Ovary (tissue), 10 donors: ENCODE measurements at places on chromosomes 16 and 17. TPM values are rescaled to one million over a fixed set of nuclear protein-coding genes. Genes with fewer than 3 reads are reported as not detected.

- no peaks in the 10 kb centered on the region for H3K27me3 ChIP-seq
- no peak overlapping the region for H3K4me3 ChIP-seq
- H3K36me3 ChIP-seq = no peaks in the 10 kb centered on the region
- no peaks in the 10 kb centered on the region for H3K4me1 ChIP-seq
- no peak for DNase-seq
- H3K27ac ChIP-seq = no peak overlapping the region
Measured at GRCh38 chr17:68641276-68642117, 40.3 kb upstream of the FAM20A start.

GRCh38 chr16:8355675-8356074 is 234.6 kb downstream of the TMEM114 start:
- H3K4me3 ChIP-seq = no peak overlapping the region
- H3K27me3 ChIP-seq = no peaks in the 10 kb centered on the region
- no peak overlapping the region for H3K27ac ChIP-seq
- no peak for DNase-seq

DNA sequence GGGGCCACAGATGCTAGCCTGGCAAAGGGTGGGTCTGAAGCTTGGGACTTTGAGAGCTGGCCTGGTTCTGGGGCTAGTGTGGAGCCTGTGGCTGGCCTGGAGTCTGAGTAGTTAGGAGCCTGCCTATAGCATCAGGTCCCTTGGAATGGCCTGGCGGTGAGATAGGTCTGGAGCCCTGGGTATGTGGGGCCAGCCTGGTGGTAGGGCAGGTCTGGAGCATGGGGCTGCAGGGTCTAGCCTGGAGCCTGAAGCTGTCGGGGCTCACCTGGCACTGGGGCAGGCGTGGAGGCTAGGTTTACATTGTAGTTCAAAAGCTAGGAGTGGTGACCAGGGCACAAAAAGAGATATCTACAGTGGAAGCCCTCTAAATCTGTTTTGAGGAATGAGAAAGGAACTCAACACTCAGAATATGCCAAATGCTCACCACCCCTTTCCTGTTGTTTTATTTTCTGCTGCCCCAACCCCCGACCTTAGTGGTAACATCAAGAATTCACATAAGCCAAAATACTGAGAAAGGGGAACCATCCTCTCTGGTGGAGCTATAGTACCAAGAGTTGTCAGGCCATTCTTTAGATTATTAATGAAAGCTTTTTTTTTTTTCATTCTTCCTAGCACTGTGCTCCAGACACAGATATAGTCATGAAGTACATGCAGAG is 100.3 kb downstream of the TANC2 start:
- H3K36me3 ChIP-seq = no peaks in the 10 kb centered on the region
- H3K27me3 ChIP-seq = no peaks in the 10 kb centered on the region
- no peak overlapping the region for H3K4me3 ChIP-seq
- no peak for DNase-seq

- no peak overlapping the region for H3K4me3 ChIP-seq
- H3K36me3 ChIP-seq = no peaks in the 10 kb centered on the region
- peaks cover under 1% of the 10 kb centered on the region for H3K4me1 ChIP-seq
- no peak for DNase-seq
- no peaks in the 10 kb centered on the region for H3K27me3 ChIP-seq
- H3K27ac ChIP-seq = no peak overlapping the region
Measured at GRCh38 chr16:78050734-78051400, 28.5 kb downstream of the CLEC3A start.

DNA sequence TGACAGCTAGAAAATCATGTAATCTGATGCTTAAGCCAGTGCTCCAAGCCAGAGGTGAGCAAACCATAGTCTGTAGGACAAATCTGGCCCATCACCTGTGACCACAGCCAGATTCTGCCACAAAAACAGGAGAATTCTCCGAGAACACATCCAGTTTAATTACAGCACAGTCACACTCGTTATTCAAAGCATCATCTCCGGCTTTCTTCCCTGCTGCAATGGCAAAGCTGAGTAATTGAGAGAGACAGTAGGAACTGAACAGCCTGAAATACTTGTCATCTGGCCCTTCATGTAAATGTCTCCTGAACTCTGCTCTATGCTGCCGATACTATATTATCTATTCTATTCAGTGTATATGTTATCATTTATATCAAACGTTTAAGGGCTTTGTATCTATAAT is 121.4 kb upstream of the FOXF1 start:
- no peak overlapping the region for H3K4me3 ChIP-seq
- H3K4me1 ChIP-seq = no peaks in the 10 kb centered on the region
- no peaks in the 10 kb centered on the region for H3K36me3 ChIP-seq
- no peak overlapping the region for H3K27ac ChIP-seq

- no peak overlapping the region for H3K27ac ChIP-seq
- no peaks in the 10 kb centered on the region for H3K36me3 ChIP-seq
- no peak overlapping the region for H3K4me3 ChIP-seq
- H3K4me1 ChIP-seq = peaks cover 9% of the 10 kb centered on the region
- no peaks in the 10 kb centered on the region for H3K27me3 ChIP-seq
Measured at GRCh38 chr17:45284176-45285140, 22.6 kb upstream of the SPATA32 start.

- no peak overlapping the region for H3K4me3 ChIP-seq
Measured at GRCh38 chr17:74525465-74525725, 5.9 kb downstream of the CD300LB start.

DNA sequence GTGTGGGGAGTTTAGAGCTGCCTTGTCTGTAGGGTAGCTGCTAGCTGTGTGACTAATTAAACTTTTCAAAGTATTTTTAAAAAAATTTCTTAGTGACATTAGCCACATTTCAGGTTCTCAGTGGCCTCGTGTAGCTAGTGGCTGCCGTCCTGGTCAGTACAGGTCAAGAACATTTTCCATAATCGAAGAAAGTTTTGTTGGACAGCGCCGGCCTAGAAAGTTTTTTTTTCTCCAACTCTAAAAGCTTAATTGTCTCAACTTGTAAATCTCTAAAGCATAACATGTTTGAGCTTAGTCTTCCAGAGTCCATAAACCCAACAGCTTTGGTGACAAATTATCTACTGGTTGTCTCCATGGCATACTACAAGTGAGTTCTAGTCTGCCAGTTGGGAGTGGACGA is 4.3 kb downstream of the AKAP1 start:
- no peak overlapping the region for H3K27ac ChIP-seq
- H3K36me3 ChIP-seq = no peaks in the 10 kb centered on the region
- H3K4me1 ChIP-seq = peaks cover 16% of the 10 kb centered on the region
- no peak for DNase-seq
- H3K27me3 ChIP-seq = no peaks in the 10 kb centered on the region

- no peak overlapping the region for H3K27ac ChIP-seq
- no peaks in the 10 kb centered on the region for H3K27me3 ChIP-seq
- no peak overlapping the region for H3K4me3 ChIP-seq
- H3K36me3 ChIP-seq = no peaks in the 10 kb centered on the region
- DNase-seq = no peak
Measured at GRCh38 chr17:34386343-34386696, 23.3 kb upstream of the CCL1 start.

- no peak for DNase-seq
- no peaks in the 10 kb centered on the region for H3K36me3 ChIP-seq
- no peaks in the 10 kb centered on the region for H3K27me3 ChIP-seq
- no peaks in the 10 kb centered on the region for H3K4me1 ChIP-seq
Measured at GRCh38 chr17:33572615-33573014, 279.5 kb upstream of the ASIC2 start.

DNA sequence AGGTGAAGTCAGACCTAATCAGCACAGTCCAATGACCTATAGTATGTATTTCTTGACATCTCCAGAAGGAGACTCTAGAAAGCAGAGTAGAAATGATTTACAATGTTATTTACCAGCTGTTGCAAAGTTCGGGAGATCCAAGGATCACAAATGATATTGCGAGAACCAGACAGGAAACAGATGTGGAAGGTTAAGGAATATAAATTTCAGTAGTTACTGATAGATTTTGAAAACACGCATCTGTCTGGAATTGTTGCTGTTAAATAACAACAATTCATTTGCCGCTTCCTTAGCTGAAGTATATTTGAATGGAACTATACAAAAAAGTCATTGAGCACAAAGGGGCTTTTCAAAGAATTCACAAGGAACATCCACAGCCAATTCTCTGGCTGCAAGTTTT is 72.0 kb downstream of the STXBP4 start:
- DNase-seq = no peak
- H3K4me3 ChIP-seq = no peak overlapping the region
- H3K27ac ChIP-seq = no peak overlapping the region
- no peaks in the 10 kb centered on the region for H3K27me3 ChIP-seq
- H3K4me1 ChIP-seq = no peaks in the 10 kb centered on the region
- H3K36me3 ChIP-seq = no peaks in the 10 kb centered on the region

DNA sequence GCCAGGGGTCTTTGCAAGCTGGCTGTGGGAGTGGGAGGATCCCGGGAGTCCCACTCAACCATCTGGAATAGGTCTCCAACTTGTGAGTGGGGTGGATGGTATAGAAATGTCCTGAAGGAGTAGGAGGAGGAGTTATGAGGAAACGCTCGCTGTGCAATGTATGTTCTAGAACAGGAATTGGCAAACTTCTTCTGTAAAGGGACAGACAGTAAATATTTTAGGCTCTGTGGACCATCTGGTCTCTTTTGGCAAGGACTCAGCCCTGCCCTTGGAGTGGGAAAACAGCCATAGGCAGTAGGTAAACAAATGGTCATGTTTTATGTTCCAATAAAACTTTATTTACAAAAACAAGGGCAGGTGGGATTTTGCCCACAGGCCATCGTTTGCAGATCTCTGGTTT is 149.2 kb downstream of the NPIPB5 start:
- H3K36me3 ChIP-seq = no peaks in the 10 kb centered on the region
- DNase-seq = no peak
- no peaks in the 10 kb centered on the region for H3K27me3 ChIP-seq
- no peak overlapping the region for H3K27ac ChIP-seq
- no peaks in the 10 kb centered on the region for H3K4me1 ChIP-seq

DNA sequence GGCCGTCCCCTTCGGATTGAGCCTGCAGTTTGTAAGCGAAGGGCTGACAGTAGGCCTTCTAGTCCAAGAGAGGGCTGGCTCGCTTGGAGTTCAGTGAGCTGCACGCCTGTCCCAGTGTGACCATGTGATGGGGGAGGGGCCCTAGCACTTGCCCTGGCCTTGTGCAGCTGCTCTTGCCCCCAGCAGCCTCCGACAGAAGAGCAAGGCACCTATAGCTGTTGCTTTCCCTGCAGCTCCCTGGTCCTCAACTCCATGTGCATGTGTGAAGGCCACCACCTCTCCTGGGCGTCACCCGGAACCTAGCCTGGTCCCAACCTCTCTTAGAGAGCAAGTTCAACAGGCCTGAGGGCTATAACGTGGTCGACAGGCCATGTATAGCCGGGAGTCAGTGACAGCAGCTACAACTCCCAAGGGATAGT is 5.6 kb downstream of the SPHK1 start:
- H3K27me3 ChIP-seq = no peaks in the 10 kb centered on the region
- H3K27ac ChIP-seq = no peak overlapping the region
- no peaks in the 10 kb centered on the region for H3K36me3 ChIP-seq

DNA sequence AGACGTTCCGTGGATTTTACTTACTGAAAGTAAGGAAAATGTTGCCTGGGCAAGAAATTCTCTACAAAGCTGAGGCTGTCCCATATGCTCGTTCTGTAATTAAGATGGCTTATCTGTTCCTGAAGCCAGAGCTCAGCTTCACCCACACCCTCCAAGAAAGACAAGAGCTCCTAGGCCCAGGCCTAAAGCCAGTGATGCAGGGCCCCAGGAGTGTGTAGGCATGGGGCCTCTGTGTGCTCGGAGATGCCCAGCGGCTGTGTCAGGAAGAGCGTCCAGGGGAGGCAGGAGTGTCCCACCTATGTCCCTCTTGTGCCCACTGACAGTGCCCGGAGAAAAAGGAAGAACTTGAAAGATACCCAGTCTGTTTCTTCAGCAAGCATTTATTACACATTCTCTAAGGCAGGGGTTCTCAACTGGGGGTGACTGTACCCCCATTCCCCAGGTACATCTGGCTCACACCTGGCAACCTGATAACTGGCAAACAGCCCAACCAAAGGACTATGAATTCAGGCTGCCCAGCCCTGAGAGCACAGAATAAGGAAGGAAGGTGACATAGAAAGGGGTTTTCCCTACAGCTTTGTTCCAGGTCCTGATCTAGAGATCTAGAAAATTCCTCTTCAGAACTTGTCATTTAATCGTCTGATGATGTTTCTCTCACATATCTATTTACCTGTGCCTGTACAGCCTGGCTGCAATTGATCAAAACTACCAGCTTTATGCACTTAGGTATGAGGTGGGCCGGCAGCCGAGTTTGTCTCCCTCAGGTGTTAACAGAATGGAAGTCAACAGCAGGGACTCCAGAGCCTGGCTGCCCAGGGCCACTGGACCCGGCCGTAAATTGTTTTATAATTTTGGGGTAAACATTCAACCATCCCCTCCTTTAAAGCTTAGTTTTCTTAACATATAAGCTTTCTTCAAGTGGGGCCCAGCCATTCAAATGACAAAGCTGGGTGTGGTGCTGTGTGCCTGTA is 12.0 kb downstream of the SNN start:
- no peak overlapping the region for H3K27ac ChIP-seq
- H3K4me1 ChIP-seq = no peaks in the 10 kb centered on the region
- H3K36me3 ChIP-seq = no peaks in the 10 kb centered on the region
- DNase-seq = no peak
- no peak overlapping the region for H3K4me3 ChIP-seq
- no peaks in the 10 kb centered on the region for H3K27me3 ChIP-seq

DNA sequence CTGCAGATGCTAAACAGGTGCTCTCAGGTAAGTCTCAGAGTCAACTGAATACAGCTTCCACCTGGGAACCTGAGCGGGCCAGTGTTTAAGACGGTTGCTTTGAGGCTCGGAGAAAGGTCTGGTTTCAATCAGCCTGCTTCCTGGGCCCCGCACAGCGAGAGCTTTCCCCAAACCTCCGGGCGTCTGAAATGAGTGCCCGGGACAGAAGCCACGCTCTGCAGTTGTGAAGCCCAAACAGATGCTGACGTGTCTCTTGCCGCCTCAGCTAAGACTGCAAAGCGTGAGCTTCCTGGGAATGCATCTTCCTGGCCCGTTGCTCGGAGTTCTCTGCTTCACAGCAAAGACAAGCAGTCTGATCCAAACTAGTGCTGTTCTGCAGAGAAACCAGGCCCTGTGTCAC is 36.7 kb downstream of the PLXDC1 start:
- H3K4me1 ChIP-seq = no peaks in the 10 kb centered on the region
- no peaks in the 10 kb centered on the region for H3K27me3 ChIP-seq
- no peaks in the 10 kb centered on the region for H3K36me3 ChIP-seq
- H3K27ac ChIP-seq = no peak overlapping the region

- no peaks in the 10 kb centered on the region for H3K36me3 ChIP-seq
- H3K4me3 ChIP-seq = no peak overlapping the region
- DNase-seq = no peak
- H3K27ac ChIP-seq = no peak overlapping the region
Measured at GRCh38 chr17:29827179-29827578, 102.8 kb downstream of the SSH2 start.

DNA sequence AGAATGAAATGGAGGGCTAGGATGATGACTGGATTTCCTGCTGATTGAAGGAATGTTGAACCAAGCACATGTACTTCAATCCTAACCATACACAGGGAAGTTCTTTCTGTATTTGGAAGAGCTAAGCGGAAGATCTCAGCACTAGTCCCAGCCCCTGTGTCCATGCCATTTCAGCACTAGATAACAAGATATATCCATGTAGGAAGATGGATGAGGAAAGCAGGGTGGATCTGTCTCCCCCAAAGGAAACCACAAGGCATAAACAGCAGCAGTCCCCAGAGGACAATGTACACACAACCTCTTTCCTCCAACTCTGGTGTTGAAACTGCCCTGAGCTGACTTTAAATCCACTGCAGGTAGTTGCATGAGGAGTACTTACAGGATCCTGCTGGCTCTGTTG is 75.1 kb downstream of the GRIN2A start:
- H3K27me3 ChIP-seq = no peaks in the 10 kb centered on the region
- H3K4me1 ChIP-seq = no peaks in the 10 kb centered on the region

Gene MT1H
- total RNA-seq = not detected

Gene CDT1
- total RNA-seq = 1.9 TPM

Gene PLXDC1
- total RNA-seq = 14.5 TPM

Gene RNF227
- total RNA-seq = 5.2 TPM

Gene WNT9B
- not detected for total RNA-seq

Gene PRSS53
- total RNA-seq = 2.9 TPM

Gene CASKIN1
- total RNA-seq = 0.69 TPM

Gene MPV17L
- 13.9 TPM for total RNA-seq

Gene PSMB3
- 79.3 TPM for total RNA-seq

Gene NR1D1
- 73.8 TPM for total RNA-seq
